Stimulated activated CD8-positive, alpha-beta memory T cell treated with anti-CD3 and anti-CD28 coated beads, Interleukin-7, amount 100 ng/mL, for 4 hours (primary cell): ENCODE measurements at places on chromosomes 16 and 17.
A peak's percentile ranks its signal among the peaks of the same experiment; 100 is the strongest.

- no peak for DNase-seq
Observed at GRCh38 chr16:24013054-24013636, 177.4 kb downstream of the PRKCB start.

- DNase-seq: no peak
Observed at GRCh38 chr17:16873174-16874035, 98.5 kb downstream of the TNFRSF13B start.

GRCh38 chr17:32921017-32921416, 6.9 kb upstream of the TMEM98 start:
- DNase-seq: no peak

DNA sequence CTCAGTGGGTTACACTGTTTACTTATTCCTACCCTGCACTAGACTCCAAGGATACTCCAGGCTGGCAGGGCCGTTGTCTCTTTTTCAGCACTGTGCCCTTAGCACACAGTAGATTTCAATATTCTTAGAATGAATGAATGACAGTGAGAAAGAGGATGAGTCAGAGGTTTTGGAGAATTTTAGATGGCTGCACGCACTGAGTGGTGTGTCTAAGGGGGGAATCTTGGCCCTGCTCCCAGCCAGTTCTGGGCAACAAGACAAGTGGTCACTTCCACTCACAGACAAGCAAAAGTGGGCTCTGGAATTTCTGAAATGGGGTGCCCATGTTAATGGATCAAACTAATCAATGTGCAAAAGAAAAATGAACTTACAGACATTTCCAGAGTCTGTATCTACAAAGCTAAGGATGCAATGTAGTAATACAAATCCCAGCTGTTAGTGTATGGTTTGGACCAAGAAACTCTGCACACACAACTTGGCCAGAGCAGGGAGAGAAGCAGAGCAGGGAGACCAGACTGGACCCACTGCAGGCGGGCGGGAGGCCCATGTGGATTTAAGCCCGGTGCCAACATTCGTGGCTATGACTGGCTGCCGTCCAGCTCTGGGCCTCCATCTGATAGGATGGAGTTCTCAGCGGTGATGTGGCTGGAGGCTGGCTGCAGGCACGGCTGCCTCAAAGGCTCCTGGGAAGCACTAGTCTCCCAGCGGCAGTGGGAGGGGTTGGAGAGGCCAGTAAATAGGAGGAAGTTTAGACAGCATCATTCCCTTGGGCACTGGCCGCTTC, 95.6 kb upstream of the CDYL2 start:
- no peak for DNase-seq

- no peak for DNase-seq
Observed at GRCh38 chr16:28839899-28840298, 6.2 kb downstream of the TUFM start.

- DNase-seq: no peak
Observed at GRCh38 chr17:17670701-17671305, 10.5 kb upstream of the RAI1 start.

DNA sequence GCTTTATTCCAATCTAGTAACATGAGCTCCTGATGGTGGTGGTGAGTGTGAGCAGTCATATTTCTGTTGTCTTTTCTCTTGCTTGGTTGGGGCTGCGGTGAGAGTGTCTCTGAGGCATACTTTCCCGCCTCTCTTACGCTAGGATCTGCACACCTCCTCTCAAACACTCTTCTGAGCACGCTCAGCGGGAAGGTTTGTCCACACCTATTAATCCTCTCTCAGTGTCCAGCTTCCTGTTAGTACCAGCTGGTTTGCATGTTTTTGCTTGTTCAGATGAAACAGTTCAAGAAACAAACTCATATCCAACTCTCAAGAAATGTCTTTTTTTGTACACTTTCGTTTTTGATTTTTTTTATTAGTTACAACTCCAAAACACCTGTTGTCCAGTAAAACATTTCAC, 89.5 kb downstream of the CCDC182 start:
- DNase-seq: no peak

GRCh38 chr16:66479661-66480264, 52.7 kb downstream of the BEAN1 start:
- DNase-seq: no peak

- DNase-seq: no peak
Observed at GRCh38 chr16:58037365-58038057, 12.0 kb downstream of the MMP15 start.

GRCh38 chr17:76081295-76082210, 2.6 kb downstream of the ZACN start:
- no peak for DNase-seq

DNA sequence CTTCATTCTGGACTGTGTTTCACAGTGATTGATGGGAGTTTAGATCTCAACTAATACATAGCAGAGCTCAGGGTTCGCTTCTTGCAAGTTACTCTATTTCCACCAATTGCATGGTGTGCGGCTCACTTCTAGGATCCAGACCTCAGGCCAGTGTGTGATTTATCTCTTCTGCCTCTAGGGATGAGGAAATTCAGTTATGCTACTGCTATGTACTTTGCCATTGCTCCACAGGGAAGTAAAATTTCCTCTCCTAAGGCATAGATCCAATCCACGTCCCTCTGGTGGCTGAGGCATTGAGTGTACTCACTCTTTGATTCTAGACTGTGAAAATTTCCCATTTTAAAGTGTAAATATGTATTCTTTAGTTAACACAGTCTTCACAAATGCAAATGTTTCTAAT, 214.1 kb downstream of the HS3ST3B1 start:
- no peak for DNase-seq

GRCh38 chr16:85898521-85899442, at the start of gene IRF8:
Gene IRF8 (plus strand): TSS chr16:85899162. CDS start chr16:85903016, 3,854 bp downstream.
- peak; percentile 58 for DNase-seq

- DNase-seq: no peak
Observed at GRCh38 chr17:74851612-74852236, 8.0 kb downstream of the GRIN2C start.

DNA sequence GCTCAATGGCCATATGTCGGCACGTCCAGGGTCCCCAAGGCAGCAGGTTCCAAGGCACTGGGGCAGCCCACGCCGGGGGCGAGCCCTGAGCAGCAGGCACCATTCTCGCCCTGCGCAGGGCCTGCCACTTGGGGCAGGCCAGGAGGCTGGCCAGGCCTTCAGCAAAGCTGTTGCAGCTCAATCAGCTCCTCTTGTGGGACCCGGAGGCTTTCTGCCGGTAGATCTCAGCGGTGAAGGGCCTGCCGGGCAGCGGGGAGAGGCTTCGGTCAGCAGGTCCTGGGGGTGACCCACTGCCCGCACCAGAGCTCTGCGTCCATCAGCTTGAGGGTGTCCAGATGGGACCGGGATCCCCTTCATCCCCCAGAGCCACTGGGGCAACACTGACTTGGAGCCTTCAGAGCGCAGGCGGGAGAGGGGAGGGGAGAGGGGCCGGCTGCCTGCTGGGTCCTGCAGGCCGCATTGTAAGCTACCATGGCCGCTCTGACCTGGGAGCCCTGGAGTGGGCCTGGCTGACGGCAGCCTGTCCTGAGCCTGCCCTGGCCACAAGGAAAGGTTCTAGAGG, 9.5 kb upstream of the RASD1 start:
- no peak for DNase-seq

DNA sequence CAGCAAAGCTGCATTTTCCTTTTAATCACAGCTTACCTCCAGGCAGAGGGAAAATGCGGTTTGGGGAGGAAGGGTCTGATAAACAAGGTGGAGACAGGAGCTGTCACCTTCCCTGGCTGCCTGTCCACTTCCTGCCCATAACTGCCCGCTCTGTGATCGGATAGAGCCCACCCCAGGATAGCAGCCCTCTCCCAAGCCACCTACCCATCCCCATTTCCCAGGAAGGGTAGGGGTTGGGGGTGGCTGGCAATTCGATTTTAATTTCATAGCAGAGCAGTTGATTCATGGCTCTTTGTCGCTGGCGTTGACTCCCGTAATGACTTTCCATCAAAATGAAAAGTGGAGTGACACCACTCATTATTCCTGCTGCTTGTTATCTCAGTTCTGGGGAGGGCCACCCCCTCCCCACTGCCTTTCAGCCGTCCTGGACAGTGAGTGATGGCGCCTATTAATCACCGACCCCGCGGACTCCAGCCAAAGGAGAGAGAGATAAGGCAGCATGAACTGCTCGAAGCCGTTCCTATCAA, 11.2 kb downstream of the CDK5RAP3 start:
- DNase-seq: no peak

DNA sequence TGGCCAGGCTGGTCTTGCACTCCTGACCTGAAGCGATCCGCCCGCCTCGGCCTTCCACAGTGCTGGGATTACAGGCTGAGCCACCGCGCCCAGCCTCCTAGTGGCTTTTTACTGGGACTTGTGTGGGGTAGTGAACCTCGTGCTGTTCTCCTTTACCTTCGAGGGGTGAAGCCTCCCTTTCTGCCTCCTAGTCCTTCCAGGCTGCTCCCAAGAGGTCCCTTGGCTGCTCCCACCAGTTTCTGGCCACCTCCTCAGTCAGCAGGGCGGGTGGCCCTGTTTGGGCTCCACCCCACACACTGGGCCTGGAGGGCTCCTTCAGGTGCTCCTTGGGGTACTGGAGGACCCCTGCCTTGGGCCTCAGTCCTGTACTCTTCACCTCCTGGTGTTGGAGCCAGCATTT, 70.9 kb upstream of the ZNF750 start:
- no peak for DNase-seq

DNA sequence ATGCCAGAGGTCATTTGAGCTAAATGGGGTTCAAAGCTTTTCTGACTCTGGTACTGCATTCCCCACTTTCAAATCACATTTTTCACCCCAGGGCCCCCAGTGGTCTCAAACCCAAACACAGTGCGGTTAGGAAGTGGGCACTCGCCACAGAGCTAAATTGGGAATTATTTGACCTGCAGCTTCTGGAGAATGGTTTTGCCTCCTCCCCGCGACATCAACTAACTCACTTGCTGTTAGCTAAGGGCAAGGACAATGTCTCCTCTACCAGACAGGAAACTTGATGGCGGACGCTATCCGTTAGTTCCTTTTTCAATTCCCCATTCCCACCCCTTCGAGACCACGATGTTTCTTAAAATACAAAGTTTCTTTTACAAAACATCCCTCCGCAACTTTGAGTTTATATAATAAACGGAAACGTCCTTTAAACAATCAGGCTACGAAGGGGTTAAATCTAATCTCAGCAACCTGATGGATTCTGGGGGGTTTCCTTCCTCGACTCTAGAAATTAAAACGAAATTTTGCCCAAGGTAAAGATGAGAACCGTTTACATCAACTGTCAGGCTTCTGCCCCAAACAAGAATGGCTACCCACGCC, 500 bp upstream of the KAT7 start:
- DNase-seq: no peak

DNA sequence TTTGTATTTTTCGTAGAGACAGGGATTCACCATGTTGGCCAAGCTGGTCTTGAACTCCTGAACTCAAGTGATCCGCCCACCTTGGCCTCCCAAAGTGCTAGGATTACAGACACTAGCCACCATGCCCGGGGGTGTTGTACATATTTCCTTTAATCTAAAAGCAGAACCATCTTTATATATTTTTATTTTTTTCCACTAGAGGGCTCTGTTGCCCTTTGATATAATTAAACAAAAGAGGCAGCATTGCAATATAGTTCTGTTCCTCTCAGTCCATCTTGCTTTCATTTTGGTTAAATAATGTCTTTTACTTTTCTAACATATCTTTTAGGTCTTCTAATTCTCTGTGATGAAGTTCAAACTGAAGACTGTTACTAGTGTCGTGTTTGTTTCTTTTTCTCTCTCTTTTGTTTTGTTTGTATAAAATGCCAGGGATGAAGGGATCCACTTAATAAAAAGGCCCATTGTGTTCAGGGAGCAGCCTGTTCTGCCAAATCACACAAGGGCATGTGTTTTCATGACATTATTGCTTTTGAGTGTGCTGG, 23.4 kb downstream of the WWOX start:
- no peak for DNase-seq

GRCh38 chr16:50067290-50067853, 1.6 kb downstream of the HEATR3 start:
- DNase-seq: no peak

DNA sequence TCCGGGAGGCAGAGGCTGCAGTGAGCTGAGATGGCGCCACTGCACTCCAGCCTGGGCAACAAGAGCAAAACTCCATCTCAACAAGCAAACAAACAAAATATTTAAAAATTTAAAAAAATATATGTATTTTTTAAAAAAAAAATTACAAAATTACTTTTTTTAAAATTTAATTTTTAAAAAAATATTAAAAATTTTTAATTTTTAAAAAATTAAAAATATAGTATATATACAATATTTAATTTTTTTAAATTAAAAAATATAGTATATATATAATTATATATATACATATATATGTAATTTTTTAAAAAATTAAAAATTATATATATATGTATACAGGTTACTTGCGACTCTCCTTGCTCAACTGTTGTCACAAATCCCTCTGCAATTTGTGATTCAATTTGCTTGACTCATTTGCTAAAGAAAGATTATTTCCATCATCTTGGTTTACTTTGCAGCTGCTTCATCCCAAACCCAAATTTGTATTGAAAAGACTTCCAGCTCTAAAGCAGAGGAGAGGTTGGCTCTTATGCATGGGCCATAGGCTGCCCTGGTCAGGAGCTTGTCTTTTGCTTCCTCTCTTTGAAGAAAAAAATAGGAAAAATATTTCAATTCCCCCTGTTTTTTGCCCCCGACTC, 247.4 kb upstream of the IRX3 start:
- DNase-seq: no peak

DNA sequence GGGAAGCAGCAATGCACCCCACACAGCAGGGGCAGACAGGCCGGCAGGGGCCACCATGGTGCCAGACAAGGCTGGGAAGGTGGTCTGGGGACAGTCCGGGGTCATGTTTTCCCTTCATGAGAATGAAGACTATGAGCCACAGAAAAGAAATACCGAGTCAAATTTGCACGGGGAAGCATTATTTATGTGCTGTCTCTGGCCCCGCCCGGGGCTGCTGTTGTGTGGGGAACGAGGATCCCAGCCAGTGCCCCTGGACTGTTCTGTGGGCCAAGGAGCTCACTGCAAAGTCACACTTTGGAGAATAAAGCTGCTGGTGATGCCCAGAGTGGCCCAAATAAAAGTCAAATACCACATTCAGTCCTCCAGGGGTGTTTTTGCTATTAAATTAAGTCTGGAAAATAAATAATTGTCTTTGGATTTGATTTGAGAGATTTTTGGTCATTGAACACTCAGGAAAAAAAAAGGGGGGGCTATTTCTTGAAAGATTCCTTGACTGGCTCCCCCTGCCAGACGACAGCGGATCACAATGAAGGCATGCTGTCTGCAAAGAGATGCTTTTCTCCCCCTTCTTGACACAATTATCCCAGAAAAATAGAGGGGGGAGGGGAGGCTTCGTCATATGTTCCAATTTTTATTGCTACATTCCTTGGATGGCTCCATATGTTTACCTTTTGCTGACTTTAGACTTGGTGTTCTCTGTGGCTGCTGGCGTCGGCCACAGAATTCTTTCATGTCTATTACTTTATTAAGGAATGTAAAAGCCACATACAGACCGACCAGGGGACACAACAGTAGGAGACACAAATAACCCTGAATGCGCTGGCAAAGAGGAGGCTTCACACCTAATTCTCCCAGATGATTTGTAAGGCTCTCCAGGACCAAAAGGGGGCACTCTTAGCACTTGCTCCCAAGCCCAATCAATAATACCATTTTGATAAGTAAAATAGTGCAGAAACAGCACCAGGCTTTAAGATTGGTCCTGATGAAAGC, 27.1 kb upstream of the ANKFN1 start:
- DNase-seq: no peak
